ENCODE measurements at places on chromosomes 6 and 20.

DNA sequence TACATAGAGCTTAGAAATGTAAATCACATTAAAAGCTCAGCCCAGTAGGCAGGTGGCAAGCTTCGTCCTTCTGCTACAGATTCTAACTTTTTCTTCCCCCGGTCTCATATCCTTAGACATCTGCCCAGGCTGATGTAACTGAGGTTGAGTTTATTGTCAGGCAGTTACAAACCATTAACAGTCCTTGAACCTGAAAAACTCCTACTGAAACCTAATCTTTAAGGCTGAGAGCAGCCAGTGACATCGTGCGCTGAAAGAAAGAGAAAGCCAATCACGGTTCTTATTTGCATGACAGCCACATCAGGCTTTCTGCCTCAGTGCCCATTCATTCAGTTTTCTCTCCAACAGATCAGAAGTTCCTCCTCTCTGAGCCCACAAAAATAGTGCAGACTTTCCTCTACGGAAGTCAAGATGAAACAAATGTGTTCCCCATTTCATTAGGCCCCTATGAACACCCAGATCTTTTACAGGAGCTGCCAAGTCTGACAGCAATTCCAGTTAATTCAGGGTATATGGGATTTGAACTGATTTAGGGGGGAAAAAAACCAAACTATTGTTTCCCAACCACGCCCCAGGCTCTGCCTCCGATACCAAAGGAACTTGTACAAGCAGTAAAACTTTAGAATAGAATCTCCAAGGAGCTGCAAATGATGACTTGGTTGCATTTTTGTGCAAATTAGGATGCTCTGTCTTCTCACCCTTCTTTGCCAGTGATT, at the start of gene NHSL1:
Gene NHSL1, minus strand, starts transcription at position 192 of the 716 bp plus-strand sequence. CDS start 204 bp downstream, outside the sequence.
- DNase-seq: no peak

DNA sequence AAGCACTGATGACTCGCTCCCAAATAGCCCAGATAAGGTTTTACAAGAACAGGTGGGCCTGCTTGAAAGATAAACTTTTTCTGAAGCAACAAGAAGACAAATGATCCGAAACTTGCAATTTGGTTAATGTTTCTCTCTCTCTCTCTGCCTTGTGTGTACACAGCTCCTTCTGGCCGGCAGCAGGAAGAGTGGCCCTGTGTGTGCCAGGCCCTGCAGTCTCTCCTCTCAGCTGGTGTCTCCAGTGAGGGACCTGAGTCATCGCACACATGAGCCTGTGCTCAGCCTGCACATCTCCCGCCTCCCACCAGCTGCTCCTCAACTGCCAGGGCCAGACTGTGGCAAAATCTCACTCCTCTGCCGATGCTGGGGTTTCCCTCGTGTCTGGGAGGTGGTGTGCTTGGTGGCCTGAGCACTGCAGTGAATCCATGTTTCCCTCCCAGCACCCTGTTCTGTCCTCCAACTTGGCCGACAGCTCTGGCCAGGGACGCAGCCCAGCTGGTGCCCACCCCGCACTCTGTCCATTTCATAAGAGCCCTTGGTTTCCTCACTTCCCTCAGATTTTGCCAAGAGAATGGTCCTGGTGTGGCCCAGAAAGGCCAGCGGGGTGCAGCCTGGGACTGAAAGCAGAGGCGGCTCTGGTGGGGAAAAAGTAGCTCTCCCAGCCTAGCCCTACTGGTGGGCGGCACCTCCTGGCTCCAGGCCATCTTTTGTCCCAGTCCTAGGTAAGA, 49.4 kb downstream of the ERMARD start:
- peak; percentile 84 for DNase-seq

DNA sequence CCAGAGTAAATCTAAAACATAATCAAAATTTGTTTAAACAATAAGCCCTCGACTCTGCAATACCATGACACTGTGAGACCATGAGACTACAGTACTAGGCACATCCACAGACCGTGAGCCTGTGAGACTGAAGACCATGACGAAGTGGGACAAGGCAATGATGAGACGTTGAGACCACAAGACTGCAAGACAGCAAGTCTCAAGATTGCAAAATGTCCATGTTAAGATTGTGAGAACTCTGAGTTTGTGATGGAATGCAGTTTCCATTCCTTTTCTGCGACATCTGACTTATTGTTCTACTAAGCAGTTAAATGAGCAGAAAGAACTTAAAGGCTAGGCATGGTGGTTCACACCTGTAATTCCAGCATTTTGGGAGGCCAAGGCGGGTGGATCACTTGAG, 102.1 kb upstream of the PHACTR1 start:
- no peak for DNase-seq

DNA sequence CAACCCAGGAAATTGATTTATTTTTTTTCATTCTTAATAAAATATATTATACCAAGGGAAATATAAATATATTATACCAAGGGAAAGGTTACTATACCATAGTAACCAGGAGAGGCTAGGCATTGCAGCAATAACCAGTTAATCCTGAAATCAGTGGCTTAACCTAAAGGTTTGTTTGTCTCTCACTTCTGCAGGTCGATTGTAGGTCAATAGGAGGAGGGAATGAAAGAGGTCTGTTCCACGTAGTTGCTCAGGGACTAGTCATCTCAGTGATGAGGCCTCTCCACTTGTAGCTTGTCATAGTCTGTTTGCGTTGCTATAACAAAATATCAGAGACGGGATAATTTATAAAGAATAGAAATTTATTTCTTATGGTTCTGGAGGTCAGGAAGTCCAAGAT, 168.0 kb downstream of the GJA1 start:
- no peak for DNase-seq

GRCh38 chr6:36079601-36080000, 50.7 kb upstream of the MAPK13 start:
- no peak for DNase-seq

DNA sequence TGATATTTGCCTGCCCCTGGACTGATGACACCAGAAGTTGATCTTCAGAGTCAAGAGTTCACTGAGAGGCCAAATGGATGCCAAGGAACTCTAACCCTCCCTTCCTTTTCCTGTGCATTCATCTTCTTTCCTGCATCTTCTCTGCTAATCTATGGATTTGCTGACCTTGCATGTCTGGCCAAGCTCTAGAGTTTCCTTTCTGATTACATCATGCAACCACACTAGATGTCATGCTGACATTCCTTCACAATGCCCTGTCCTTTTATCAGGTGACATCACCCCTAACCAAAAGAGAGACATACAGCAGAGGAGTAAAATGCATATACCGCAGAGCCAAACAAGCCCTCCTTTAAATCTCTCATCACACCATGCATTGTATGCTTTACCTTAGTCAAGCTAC, 487.6 kb downstream of the TFAP2A start:
- no peak for DNase-seq

- no peak for DNase-seq
Observed at GRCh38 chr20:25148982-25149846, 46.3 kb upstream of the ENTPD6 start.

GRCh38 chr6:90194371-90194841, 102.2 kb downstream of the BACH2 start:
- DNase-seq: no peak

DNA sequence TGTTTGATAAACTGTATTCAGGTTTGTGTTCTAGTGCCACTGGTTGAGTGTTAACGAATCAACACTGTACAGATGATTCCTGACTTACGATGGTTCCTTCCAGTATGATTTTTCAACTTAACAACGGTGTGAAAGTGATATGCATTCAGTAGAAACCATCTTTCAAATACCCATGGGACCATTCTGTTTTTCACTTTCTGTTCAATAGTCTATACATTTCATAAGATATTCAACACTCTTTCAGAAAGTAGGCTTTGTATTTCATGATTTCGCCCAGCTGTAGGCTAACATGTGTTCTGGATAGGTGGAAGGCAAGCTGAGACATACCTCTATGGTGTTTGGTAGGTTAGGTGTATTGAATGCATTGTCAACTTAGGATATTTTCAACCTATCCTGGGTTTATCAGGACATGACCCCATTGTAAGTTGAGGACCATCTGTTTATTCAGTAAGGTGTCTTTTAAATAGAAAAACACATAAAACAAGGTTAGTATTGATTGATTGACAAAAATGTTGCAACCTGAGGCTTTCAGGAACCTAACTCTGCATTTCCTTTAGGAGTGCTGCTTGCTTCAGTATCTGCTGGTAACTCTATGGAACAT, 32.3 kb downstream of the SYNJ2 start:
- no peak for DNase-seq

GRCh38 chr6:40444312-40444711, 142.9 kb downstream of the LRFN2 start:
- no peak for DNase-seq

DNA sequence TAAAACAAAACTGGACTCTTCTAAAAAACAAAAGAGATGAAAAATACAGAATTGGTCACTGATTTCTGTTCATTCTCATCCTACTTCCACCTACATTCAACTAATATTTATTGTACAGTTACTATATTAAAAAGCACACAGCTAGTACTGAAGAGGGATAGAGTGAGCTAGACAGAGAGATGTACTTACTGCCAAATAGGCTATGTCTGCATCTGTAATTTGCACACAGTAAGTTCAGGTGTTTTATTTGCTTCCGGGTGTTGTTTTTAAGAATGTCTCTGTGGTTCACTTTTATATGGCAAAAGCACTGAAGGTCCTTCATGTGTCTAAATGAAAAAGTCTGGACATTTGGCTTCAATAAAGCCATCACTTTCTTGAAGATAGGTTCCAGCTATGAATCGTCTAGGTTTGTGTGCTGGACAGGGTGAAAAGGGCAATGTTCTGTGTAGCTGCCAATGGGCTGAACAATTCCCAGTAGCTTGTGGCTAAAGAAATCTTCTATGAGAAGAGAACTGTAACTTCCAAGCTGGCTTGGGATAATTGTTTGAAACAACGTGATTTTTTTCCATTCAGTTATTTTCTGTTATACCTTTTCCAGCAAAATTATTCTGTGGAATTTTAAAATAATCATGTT, 47.3 kb downstream of the EPB41L2 start:
- no peak for DNase-seq

- DNase-seq: no peak
Observed at GRCh38 chr6:3222506-3223038, 4.9 kb downstream of the TUBB2B start.

DNA sequence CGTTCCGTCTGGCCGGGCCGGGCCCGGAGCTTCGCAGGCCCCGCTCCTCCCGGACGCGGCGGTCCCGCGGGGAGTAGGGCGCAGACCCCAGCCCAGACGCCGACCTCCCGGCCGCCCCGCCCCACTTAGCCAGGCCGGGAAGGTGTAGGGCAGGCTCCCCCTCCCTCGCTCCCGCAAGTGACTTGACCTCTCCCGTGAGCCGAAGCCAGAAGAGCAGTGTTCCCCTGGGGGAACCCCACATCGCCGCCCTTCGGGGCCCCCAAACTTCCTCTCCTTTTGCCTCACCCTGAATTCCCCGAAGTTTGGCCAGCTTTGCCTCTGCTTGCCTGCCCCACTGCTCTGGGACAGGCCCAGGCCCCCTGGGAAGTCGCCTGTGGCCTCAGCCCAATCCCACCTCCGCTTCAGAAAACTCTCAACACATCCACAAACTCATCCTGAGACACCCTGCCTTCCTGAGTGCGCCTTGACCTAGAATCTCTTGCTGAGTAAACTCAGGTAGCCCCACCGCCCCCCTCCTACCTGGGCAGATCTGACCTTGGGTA, 524 bp upstream of the NOL4L start:
- DNase-seq: peak; percentile 42

- DNase-seq: no peak
Observed at GRCh38 chr6:56021943-56022342, 146.6 kb upstream of the BMP5 start.

DNA sequence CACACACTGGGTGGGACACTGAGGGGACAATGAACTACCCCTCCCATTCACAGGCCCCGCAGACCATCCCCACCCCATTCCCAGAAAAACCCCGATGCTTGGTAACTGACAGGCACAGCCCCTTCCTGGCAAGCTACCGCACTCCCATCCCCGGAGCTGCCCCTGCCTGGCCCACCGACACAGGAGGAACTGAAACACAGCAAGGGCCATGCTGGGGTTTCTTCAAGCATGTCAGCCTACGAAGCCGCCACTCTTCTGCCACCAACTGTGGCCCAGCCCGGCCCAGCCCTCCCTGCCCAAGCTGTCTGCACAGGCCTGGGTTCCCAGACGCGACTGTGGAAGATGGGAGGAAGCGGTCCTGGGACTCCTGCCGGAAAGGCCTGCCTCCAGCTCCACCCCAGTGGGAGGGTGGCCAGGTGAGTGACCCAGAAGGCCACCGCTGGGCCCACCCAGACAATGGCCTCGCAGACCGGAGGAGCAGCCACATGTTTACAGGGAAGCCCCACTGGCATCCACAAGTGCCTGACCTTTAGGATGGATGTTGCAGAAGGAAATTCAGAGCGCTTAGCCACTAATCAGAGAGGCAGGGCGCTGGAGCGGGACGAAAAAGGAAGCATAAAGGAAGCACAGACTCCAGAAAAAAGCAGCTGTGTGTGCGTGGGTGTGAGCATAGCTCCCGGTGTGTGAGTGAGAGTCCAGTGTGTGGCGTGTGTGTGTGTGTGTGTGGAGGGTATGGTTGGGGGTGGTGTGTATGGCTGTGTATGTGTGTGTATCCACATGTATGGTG, 91.6 kb downstream of the PRND start:
- DNase-seq: peak; percentile 51

GRCh38 chr6:89680150-89680549, 41.6 kb upstream of the LYRM2 start:
- no peak for DNase-seq

DNA sequence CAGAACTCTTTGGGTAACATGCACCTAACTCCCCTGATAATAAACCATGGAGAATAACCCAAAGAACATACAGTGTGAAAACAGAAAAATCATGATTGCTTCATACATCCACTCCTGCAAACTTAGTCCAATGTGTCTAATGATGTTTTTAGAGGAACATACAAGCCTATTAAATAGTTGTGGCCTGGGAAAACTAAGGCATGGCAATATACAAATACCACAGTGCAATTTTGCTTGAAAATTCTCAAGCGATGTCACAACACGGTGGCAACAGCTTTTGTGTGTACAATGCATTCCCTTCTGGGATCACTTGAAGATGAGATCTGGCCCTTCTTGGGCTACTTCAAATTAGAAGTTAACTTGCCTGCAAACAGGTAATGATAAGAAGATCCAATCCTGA, 16.7 kb downstream of the MAP3K5 start:
- peak; percentile 82 for DNase-seq

DNA sequence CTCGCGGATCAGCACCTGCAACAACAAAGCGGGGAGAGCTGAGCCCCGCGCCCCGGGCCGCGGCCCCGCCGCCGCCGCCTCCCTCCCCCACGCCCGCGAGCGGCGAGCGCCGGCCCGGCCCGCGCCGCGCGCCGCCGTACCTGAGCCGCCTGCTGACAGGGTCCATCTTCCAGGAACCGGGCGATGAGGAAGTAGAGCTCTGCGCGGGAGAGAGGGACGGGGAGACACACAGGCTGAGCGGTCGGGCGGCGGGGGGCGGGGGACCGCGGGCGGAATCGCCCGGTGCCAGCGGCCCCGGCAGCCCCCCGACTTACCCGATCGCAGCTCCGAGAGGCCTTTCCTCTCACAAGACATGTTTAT, 359 bp downstream of the PHIP start:
- peak; percentile 87 for DNase-seq

GRCh38 chr6:66662196-66662595, 955.2 kb upstream of the EYS start:
- DNase-seq: peak; percentile 25

DNA sequence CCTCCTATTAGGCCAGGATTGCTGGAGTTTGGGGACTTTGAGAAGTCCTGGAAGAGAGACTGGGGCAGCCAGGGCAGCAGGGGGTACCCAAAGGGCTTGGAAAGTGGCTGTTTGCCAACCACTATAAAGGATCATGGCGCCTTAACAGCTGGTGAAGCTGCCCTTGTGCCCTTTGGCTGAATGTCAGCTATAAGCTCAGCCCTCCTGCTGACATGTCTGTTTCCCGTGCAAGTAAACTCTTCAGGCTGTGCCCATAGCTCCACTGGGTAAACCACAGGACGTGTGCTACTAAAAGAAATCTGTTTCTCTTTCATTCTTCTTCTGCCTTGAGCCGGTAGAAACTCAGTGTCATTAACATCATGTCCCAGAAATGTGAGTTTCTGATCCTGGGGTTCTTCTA, 97.3 kb downstream of the CAP2 start:
- no peak for DNase-seq
